ENCODE measurements at places on chromosomes 6 and 20.
A peak's percentile ranks its signal among the peaks of the same experiment; 100 is the strongest.

DNA sequence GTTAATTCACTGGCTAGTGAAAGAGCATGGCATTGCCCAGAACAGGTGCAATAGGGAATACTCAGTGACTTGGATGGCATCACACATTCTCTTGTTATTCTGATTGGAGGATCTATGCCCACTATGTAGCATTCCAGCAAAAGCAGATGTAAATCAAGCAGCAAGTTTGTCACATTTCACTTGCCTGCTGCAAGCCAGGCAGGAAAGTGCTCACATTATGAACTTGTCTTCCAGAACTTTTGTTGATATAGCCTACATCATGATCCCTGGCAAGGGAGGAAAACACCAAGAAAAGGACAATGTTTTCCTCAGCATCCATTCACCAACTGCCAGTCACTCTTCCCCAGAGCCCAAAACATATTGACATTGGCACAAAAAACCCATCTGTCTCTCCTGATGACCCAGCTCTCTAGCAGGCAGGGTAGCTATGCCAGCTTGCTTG lies 77.8 kb downstream of the ARHGAP18 start:
- DNase-seq: no peak

GRCh38 chr20:17935186-17935585 lies 33.4 kb downstream of the SNX5 start:
- DNase-seq: no peak

- no peak for DNase-seq
These were observed 51.9 kb downstream of the HIVEP2 start for GRCh38 chr6:142893088-142893487.

GRCh38 chr20:56361900-56362299 lies 3.1 kb downstream of the FAM210B start:
- no peak for DNase-seq

- DNase-seq: no peak
These were observed 390.2 kb downstream of the THBS2 start for GRCh38 chr6:168863467-168863866.

DNA sequence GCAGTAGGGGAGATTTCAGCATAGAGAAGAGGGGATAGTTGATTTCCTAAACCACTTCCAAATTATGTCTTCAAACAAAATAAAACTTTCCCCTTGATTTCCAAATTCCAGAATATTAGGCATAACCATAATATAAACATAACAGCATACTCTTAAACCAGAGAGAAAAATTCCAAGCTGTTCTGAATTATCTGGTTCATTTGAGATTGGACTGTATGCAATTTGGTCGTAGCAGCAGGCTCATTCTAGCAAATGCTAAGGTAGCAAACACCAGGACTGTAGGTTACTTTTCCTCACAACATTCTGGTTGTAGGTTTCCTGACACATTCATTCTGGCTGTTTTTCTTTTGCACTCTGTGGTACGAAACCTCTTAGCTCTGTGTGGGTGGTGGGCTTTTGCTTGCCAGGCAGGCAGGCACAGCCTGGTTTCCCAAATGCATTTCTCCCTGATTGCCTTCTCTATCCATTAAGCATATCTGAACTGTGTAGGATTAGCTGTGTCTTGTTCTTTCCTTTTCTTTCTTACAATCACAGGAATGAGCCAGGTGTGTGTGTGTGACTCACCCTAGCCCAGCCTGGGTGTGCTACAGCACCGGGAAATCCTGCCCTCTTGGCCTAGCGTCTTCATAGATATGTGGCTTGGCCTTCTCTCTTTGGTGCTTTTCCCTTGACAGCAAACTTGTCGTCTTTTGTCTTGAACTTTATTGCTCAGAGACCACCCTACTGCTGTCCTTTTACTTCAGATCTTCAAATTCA lies 77.1 kb downstream of the JARID2 start:
- DNase-seq: no peak

DNA sequence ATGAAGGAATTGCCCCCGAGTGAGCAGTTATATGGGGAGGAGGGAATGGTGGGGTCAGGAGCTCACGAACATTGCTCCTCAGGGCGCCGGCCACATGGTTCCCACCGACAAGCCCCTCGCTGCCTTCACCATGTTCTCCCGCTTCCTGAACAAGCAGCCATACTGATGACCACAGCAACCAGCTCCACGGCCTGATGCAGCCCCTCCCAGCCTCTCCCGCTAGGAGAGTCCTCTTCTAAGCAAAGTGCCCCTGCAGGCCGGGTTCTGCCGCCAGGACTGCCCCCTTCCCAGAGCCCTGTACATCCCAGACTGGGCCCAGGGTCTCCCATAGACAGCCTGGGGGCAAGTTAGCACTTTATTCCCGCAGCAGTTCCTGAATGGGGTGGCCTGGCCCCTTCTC lies 7.2 kb downstream of the CTSA start:
- DNase-seq: no peak

DNA sequence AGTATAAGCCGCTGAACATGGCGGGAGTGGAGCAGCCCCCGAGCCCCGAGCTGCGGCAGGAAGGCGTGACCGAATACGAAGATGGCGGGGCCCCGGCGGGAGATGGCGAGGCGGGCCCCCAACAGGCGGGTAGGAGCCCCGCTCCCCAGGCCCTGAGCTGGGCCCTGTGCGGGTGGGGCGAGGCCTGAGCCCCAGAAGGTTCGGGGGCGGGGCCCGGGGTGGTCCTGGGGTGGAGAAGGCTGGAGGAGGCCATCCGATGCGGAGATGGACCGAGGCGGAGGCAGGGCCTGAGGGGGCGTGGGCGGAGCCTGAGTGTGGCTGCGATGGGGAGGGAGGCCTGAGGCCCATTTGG lies 7.1 kb downstream of the L3MBTL1 start:
- peak; percentile 58 for DNase-seq

- no peak for DNase-seq
These were observed 43.1 kb downstream of the SLX4IP start for GRCh38 chr20:10478205-10478604.

- no peak for DNase-seq
These were observed 13.6 kb downstream of the TNXB start for GRCh38 chr6:32095338-32096086.

- DNase-seq: no peak
These were observed 54.1 kb downstream of the CTCFL start for GRCh38 chr20:57470666-57471495.

- DNase-seq: no peak
These were observed 254.5 kb downstream of the TMEM242 start for GRCh38 chr6:157068691-157069324.

DNA sequence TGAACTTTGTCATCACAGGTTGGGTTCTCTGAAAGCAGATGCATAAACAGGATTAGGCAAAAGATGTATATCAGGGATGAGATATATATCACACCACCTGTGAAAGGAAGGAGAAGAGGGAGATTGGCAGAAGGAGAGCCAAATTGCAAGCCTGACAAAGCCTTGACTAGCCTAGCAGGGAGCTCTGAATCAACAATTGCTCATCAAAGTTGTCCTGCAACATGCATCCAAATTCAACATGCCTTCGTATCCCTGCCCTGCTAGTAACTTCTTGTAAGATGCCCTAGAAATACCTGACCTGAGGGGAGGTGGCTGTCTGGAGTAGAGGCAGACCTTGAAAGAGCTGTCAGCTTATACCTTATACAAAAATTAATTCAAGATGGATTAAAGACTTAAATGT lies 207.1 kb upstream of the HTR1E start:
- DNase-seq: no peak

DNA sequence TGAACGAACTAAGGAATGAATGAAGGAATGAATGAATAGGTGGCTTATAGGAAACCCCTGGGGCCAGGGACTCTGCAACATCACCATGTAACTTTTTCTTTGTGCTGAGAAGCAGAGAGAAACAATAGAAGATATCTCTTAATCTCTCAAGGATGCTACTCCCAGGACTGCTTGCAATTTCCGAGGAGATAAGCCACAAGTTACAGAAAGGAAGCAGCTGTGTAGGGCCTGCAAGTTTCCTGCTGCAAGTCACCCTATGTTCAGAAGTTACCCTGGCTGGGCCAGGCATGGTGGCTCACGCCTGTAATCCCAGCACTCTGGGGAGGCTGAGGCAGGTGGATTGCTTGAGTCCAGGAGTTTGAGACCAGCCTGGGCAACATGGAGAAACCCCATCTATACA lies 7.3 kb upstream of the MAVS start:
- DNase-seq: no peak

DNA sequence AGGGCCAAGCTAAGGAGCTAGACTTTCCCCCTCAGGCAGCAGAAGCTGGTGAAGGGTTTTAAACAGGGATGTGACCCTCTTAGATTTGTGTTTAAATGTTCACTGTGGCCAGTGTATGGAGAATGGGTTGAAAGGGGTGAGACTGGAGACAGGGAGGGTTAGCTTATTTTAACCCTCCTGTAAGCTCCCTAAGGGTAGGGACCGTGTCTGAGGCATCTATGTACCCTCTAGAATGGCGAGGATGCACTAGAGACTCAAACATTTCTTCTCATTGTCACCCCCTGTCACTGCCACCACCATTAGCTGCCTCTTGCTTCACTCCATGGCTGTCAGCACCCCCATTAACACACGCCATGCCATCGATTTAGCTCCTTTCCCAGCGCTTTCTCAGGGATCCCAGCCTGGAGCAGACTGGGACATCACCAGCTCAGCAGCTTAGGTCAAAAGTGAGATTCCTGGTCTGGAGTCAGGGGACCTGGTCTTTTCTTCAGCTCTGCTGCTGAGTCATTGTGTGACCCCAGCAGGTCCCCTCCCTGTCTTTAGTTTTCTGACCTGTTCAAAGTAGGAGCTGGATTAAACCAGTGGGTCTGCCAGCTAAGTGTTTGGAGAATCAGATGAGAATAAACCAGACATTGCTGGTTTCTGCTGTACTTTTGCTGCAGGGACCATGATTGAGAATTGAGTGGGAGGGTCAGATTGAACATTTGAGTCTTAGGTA lies 1.1 kb upstream of the SLC22A7 start:
- DNase-seq: no peak

- DNase-seq: no peak
These were observed 19.9 kb downstream of the EPM2A start for GRCh38 chr6:145715426-145715825.

DNA sequence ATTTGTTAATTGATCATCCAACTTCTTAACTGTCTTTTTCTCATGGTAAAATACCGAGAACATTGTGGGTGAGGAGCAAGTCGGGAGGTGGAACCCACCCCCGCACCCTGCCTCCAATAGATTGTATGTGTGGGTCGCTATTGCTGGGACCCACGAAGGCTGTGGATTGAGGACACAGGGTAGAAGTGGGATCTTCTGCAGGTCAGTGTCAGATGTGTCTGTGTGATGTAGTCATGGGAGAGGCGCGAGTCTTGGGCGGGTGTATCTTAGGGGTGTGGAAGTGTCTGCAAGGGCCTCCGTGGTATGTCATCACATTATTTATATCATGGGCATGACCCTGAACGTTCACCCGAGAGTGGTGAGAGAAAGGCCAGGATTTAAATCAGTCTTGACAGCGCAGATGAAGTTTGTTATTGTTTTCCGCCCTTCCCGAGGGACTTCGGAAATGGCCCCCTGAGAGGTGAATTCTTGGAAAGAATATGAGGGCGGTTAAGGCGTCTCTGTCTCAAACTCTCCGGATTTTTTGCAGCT lies 472 bp upstream of the PAQR8 start:
- peak; percentile 81 for DNase-seq

DNA sequence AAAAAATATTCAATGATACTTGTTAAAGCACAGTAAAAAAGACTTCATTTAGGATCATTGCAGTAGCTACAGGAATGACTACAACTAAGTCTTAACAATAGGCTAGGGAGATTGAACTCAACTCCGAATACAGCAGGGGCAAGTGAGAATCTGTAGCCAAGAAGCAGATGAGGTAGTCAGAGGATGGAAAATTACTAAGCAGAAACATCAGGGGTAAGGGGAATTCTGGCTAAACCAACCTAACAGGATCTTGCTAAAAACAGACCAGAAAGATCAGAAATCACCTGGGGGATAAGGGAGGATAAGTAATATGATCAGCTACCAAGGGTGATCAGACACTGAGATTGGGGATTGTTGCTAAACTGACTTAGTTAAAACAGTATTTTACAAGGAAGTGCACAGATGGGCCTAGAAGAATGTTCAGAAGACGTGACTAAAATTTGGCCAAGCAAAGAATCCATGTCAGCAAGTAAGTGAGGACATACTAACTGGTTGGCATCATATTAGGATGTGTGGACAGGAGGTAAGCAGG lies 217.5 kb downstream of the TENT5A start:
- no peak for DNase-seq

- no peak for DNase-seq
These were observed 214.2 kb downstream of the TBC1D7 start for GRCh38 chr6:13113981-13114593.

DNA sequence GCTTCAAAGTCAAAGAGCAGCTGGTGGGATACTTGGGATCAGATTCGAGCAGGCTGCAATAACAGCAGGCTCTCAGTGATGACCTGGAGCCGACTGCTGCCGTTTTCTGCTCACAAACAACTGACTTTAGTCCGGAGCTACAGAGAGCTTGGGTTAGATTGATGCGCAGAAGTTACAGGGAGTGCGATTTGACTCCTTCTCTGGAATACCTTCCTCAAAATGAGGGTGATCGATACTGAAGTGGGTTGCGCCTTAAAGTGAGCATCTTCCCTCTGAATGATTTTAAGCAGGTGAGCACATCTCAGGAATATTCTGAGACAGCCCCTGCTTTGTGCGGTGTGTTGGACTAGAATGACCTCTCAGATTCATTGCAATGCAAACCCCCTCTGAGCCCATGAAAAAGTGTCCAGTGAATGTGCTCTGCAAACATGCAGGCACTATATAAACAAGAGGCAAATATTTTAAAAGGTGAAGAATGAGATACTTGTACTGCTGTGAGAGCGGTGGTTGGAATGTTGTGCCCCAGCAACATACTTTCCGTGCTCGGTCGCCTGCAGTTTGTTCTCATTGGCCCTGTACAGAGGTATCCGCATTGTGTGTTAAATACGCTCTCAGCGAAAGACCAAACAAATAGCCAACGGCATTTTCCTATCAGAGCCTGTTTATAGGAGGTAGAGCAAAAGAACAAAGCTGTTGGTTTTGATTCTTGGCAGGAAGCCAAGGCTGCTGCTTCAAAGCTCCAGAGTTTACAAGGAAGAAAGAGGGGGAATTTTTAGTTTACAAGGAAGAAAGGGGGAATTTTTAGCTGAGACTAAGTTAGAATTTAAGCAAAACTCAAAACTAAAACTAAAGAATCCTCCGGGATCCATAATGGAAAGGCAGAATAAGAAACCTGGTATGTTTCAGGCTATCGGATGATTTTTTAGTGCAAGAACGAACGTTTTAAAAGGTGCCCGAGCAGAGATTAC lies 67.7 kb downstream of the PHACTR2 start:
- DNase-seq: no peak

- no peak for DNase-seq
These were observed 228.8 kb downstream of the ADGRG6 start for GRCh38 chr6:142530566-142530965.

DNA sequence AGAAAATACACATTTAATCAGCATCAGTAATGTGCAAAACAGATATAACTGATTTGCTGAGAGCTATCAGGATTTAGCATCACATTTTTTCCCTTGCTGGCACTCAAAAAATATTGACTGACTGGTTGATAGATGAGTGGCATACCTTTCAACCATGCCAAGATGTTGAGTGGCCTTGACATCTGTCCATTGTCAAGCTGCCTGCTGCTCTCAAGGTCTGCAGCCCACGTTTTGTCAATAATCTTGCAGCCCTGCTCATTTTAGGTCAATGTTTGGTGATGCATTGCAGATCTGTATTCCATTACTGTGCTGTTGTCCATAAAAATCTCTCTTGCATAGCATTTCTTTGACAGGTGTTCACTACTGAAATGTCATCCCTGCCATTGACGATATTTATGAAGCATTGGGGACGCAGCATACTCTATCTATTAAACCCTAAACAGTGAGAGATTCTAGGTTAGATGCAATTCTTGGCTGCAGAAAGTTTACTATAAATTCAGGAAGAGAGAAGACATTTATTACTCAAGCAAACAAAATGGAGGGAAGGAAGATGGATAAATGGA lies 111.6 kb downstream of the BFSP1 start:
- DNase-seq: no peak
